Stimulated activated CD8-positive, alpha-beta memory T cell treated with anti-CD3 and anti-CD28 coated beads, Interleukin-15, amount 100 ng/mL, for 24 hours (primary cell): ENCODE measurements at places on chromosomes 7 and 10.

DNA sequence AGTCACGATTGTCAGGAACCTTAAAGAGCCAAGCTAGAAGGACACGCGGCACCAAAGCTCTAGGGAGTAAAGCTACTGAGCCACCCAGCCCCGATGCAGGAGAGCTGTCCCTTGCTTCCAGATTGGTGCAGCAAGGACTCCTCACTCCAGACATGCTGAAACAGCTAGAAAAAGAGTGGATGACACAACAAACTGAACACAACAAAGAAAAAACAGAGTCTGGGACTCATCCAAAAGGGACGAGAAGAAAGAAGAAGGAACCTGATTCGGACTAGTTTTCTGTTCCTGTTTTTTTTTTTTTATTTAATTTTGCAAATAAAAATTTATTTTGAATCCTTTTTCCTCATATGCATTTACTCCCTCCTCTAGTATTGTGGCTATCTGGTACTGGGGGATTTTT, 11.4 kb upstream of the HKDC1 start:
- DNase-seq, result no peak

GRCh38 chr7:132145466-132145865, 430.8 kb downstream of the PLXNA4 start:
- DNase-seq, result no peak

GRCh38 chr10:28355376-28355775, 52.5 kb upstream of the MPP7 start:
- DNase-seq, result no peak

DNA sequence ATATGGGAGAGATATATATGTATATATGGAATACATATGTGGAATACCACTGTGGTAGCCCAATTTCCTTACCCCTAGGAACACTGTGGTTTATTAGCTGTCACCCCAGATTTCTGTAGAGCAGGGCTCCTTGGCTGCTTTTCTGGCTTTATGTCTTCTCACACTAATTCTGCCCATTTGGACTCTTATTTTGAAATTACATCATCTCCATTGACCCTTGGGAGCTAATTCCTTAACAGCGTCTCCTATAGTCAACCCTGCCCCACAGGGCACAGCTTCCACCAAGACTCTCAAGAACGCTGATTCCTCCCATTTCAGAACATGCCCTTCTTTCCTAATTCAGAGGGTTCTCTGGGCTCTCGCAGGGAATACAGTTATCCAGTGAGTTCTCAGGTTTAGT, 55.4 kb upstream of the TARP start:
- no peak for DNase-seq

DNA sequence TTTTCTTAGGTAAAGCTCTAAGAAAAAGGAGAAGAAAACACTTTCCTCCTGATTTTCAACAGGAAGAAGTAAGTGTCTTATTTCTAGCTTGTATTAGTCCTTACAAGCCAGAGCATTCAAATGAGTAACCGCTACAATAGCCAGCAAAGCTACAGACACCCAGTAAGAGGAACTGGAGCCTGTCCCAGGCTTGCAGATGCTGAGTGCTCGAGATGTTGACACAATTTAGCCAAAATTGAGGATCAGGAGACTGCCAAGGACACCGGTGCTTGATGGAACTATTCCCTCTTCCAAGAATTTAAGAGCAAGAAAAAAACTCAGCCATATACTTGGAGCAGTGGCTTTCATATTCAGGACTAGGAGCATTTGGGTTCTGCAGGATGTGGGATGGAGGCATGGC, 149.3 kb upstream of the DPP6 start:
- DNase-seq, result no peak

GRCh38 chr10:34489411-34489810, 325.7 kb downstream of the PARD3 start:
- no peak for DNase-seq

- DNase-seq, result no peak
Observed at GRCh38 chr10:85784792-85785191, 581.8 kb downstream of the GRID1 start.

DNA sequence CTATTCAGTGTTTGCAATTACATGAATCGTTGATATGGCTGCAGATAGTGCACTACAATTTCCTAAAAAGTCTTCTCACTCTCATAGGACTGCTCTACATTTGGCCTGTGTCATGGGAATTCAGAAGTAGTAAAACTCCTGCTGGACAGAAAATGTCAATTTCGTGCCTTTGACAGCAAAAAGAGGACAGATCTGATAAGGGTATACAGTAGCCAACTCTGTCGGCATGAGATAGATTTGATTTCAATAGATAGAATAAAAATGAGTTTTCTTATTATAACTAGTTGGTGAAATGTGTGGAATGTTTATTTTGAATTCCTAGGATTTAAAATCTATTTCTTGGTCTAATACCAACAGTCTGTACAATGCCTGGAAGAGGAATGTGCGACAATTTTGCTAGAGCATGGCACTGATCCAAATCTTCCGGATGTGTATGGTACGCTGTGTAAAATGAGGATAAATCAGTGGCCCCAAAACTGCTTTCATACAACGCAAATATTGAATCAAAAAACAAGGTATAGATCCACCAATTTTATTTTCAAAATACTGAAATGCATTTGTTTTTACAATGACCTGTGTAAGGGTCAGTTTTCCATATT, 133.5 kb upstream of the CDK13 start:
- DNase-seq, result no peak

DNA sequence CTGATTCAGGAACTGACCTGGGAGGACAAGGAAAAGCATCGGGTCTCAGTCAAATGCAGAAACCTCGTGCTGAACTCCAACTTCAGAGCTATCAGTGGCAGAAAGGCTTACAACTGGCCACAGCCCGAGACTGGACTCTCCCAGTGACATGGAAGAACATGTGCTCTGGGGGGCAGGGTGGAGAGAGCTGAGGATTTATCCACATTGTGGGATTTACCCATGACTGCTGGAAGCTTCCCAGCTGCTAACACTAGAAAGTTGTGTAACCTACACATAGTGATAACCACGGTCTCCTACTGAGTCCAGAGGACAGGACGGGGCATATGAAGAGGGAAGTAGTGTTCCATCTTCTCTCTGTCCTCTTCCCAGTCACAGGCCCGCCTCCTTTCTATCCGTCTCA, 103.4 kb downstream of the ITIH5 start:
- no peak for DNase-seq

GRCh38 chr10:68955355-68955831, 577 bp upstream of the DDX21 start:
- DNase-seq, result no peak

DNA sequence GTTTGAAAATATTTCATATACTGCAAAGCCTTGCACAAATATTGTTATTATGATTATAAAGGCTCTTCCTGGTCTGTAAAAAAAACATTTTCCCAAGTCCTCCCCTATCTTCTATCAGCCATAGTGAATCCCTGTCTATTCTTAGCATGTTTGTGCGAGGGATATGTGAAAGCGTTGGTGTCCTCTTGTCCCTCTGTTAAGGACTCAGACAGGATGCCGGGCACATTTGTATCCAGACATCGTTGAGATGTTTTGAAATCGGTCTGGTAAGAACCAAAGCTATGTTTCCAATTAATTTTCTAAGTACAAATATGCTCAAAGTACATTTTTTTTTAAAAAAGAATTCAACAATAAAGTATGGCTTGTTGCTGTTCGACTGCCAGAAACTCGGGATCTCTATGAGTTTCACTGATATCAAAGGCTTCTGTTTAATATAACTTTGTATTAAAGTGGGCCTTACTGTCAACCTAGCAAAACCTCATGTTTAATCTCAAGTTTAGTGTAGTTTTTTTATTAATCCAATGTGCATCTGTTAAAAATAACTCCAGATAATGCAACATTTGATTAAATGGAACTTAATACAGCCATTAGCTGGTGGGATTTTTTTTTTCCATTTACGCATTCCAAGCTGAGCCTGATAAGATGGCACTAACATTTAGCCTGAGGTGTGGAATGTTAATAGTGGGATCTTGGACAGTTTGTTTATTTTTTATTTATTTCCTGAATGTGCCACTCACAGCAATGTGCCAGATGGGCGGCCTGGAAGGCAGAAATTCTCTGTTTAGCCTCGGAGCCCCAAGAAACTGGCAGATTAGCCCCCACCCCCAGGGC, 754.3 kb downstream of the LRMDA start:
- no peak for DNase-seq

GRCh38 chr10:43122826-43123225, 15.4 kb upstream of the CSGALNACT2 start:
- DNase-seq, result no peak

- DNase-seq, result no peak
Observed at GRCh38 chr7:149456506-149457421, 4.1 kb downstream of the ZNF777 start.

GRCh38 chr10:120691625-120692024, 159.5 kb upstream of the WDR11 start:
- no peak for DNase-seq

DNA sequence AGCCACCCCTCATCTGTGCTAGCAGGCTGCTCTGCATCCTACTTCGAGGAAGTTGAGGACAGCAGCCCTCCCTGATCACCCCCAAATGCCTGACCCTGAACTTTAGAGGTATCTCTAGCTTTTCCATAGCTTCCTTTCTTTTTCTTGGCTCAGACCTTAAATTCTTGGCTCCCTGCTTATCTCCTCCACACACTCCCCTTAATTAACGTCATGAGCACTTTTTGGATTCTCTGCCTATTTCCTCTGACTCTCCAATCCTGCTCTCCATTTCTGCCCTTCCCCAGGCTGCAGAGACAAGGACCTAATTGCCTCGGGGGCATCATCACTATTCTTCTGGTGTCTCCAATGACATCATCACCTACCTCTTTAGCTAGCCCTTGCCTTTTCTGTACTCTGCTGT, 40.8 kb upstream of the SEC61G start:
- DNase-seq, result no peak

- no peak for DNase-seq
Observed at GRCh38 chr7:8178353-8178752, 83.6 kb downstream of the ICA1 start.

DNA sequence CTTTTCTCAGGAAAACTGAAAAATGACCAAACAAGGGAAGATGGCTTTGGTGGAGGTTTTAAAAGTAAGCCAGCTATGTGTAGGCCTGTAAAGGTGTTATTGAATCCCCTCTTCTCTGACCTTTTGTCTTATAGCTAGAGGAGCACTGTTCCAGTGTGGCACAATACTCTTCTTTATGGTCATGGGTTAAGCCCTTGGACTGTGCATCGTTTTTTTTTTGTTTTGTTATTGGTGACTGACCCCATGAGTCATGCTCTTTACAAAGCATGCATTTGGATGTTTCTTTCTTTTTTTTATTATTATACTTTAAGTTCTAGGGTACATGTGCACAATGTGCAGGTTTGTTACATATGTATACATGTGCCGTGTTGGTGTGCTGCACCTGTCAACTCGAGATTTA, 19.6 kb upstream of the FAM25A start:
- no peak for DNase-seq

GRCh38 chr10:17113889-17114540, 15.6 kb downstream of the CUBN start:
- DNase-seq, result no peak

DNA sequence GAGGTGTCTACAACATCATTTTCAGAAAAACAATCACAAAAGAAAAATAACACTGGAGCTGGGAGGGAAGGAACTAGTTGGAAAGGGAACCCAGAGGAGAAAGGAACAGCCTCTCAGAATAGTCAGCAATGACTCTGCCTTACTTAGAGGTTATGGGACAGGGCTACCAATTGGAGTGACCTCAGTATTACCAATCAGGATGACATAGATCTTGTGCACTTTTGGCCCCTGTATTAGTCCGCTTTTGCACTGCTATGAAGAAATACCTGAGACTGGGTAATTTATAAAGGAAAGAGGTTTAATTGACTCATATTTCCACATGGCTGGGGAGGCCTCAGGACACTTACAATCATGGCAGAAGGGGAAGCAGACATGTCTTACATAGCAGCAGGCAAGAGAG, 99.7 kb upstream of the SDK1 start:
- no peak for DNase-seq

GRCh38 chr10:59020502-59020901, 155.9 kb upstream of the PHYHIPL start:
- DNase-seq, result no peak

DNA sequence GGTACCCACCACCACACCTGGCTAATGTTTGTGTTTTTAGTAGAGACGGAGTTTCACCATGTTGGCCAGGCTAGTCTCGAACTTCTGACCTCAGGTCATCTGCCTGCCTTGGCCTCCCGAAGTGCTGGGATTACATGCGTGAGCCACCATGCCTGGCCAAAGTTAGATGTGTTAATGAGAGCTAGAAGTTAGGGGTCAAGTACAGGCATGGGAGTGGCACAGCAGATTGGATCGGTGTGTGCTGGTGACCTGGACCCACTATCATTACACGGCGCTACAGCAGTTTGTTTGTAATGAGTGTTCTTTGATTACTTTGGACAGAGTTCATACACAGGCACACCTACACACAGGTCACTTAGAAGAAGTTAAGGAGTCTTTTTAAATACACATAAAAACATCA, 36.7 kb downstream of the DNAJB6 start:
- DNase-seq, result no peak

- DNase-seq, result no peak
Observed at GRCh38 chr7:8702807-8703206, 269.4 kb downstream of the NXPH1 start.

GRCh38 chr10:115164220-115164619, 71.1 kb downstream of the ATRNL1 start:
- DNase-seq, result no peak

GRCh38 chr7:2970861-2971260, 72.8 kb downstream of the CARD11 start:
- DNase-seq, result no peak

DNA sequence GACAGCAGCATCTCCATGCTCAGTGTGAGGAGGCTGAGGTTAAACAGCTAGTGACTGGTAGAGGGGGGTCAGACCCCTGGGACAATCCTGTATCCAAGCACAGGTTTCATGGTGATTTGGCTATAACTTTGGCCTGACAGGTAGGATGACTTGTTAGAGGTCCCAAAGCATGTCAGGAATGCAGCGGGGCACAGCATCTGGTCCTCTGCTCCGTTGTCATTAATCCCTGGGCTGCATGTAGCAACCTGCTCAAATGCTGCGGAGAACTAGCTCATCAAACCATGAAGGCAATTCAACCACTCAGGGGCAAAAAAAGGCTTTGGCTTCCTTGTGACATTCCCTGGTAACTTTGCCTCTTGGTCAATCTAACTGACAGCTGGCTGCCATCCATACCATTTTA, 26.8 kb downstream of the WNT2 start:
- DNase-seq, result no peak

- no peak for DNase-seq
Observed at GRCh38 chr7:46695051-46695708, 774.1 kb upstream of the IGFBP3 start.

GRCh38 chr7:30594048-30594539, 584 bp upstream of the GARS1 start:
- peak; percentile 9 for DNase-seq

GRCh38 chr10:1247598-1248261, 191.5 kb downstream of the WDR37 start:
- DNase-seq, result no peak
